Muscle of arm (tissue), 14 donors: ENCODE measurements at places on chromosomes 1 and 21. TPM values are rescaled to one million over a fixed set of nuclear protein-coding genes. Genes with fewer than 3 reads are reported as not detected.

- DNase-seq, result no peak
Observed at GRCh38 chr1:169019419-169020058, 87.0 kb upstream of the ATP1B1 start.

DNA sequence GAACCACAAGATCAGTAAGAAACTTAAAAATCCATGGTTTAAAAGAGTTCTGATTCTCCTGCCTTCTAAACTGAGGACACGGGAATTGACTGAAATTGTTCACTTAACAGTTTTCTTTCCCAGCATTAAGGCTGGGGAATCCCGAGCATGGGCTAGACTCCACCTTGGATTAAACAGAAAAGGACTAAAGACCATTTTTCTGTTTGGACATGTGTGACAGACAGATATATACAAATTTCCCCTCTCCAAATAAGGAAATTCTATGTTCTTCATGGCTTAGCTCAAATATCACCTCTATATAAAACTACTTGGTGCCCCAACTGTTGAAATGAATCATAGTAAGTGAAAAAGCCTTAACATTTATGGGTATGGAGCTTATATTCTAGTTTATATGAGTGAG is 85.0 kb downstream of the UROD start:
- no peak for DNase-seq

Gene LEFTY1
- 0.50 TPM for polyA plus RNA-seq

Gene OR2T2
- polyA plus RNA-seq, result not detected

Gene ASAP3
- polyA plus RNA-seq, result not detected
